ENCODE measurements at places on chromosomes 12 and 14. TPM values are rescaled to one million over a fixed set of nuclear protein-coding genes. Genes with fewer than 3 reads are reported as not detected.

GRCh38 chr12:57890191-57891115 lies 43.9 kb upstream of the CTDSP2 start:
- DNase-seq: no peak

DNA sequence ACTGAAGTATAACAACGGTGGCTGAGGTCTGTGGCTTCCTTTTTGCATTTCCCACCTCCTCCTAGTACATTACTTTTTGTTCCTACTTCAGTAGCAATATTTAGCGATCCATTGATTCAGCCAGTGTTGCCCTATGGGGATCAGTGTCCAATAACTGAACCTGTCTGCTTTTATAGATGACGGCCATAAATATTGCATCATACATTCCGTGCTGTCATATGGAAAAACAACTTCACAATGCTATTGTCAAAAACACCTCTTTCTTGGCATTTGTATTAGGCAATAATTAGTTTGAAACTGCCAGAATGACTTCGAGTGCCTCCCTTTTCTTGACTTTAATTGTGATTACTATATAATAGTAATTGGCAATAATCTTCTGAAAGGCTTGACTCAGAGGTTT lies 149.5 kb downstream of the PRIMA1 start:
- DNase-seq: no peak

ST8SIA1 gene
- total RNA-seq: 8.3 TPM

DNA sequence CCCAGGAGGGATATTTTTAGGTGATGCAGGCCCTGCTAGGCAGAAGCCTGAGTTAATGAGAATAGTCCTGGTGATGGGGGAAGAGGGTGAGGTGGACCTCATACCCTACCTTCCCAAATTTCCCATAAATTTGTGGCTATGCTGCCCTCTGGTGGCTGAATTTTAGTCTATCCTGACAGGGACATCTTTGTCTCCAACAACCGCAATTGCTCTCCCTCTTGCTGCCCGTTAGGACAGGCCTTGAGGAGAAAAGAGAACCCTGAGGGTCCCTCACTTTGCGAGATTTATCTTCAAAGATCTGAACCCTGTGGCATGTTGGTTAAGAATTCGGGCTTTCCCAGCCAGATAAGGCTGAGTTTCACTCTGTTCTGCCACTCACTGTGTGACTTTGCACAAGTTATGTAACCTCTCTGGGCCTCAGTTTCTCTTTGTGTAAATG lies 9.8 kb upstream of the ZNF385A start:
- DNase-seq: no peak

DNA sequence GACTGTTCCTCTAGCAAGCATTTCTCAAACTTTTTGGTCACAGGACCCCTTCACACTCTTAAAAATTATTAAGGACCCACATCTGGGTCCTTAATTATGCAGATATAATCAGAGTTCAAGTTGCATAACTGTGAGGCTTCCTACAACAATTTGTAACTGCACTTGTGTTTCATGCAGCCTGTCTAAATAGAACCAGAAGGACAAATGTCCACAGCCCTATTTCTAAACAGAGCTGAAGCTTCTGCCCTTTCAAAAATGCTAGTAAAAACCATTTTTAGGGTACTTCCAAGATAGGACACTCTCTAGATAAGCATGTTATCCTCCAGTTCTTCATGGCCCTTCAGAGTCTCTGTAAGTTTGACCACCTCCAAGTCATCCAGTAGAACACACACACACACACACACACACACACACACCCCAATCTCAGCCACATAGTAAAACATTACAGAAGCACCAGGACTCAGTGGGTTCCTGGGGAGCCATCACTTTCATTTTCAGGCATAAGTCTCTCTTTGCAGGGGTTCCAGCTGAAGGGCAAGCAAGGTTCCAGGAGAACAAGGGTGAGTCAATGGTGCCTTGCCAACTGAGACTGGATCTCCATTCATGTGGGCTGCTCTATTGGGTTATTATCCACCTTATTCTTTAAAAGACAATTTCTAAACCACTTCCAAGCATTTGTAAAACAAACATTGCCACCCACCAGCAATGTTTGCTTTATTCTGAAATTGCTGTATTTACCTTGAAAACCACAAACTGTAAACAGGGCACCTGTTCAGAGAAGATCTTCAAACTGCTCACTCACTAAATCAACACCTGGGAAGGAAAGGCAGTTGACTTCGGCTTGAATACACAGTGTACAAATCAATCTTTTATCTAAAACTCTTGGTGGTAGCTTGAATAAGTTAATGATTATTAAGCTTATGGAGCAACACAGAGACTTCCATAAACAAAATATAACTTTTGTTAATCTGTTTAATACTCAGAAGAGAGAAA lies 64.1 kb downstream of the ITPR2 start:
- no peak for DNase-seq

DNA sequence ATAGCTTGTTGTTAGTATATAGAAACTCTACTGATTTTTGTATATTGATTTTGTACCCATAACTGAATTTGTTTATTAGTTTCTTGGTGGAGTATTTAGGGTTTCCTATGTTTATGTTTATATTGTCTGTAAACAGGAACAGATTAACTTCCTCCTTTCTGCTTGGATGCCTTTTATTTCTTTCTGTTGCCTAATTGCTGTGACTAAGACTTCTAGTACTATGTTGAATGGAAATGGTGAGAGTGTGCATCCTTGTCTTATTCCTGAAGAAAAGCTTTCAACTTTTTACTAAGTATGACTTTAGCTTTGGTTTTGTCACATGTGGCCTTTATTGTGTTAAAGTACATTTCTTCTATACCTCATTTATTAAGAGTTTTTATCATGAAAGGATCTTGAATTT lies 20.9 kb downstream of the FBXW8 start:
- DNase-seq: no peak

DNA sequence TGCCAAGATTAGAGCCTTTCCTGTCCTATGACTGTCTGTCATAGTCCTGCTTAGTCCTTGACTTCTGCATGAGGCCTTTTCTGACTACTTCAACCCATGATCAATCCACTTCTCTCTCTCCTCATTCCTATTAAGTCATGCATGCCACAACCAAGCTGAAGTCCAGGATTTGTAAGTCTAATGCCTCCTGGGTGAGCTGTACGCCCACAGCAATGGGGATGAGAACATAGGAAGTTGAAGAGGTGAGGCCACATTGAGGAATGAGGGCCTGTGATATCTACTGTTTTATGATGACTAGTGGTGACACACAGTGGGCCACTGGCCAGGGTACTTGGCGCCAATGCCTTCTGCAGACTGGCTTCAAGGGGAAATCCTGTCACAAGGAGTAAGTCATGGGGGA lies 994.1 kb upstream of the TMEM132C start:
- DNase-seq: peak; percentile 79

DNA sequence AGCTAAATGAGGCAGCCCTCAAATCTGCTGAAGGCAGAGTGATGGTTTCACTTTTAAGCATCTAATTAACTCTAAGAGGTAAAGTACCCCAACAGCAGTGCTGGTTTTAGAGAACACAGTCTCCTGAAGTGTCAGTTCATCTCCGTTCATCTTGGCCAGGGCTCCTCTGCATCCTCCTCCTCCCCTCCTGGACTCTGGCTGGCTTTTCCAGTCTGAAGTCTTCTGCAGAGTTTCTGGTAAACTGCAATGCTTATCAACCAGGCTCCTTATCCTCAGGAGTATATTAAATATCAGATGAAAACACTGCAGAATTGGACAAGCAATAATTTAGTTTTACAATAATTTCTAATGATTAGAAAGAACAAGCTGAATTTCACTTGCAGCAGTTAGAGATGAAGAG lies 115.4 kb downstream of the GTF2A1 start:
- no peak for DNase-seq

COCH gene
- 3.4 TPM for total RNA-seq

DNA sequence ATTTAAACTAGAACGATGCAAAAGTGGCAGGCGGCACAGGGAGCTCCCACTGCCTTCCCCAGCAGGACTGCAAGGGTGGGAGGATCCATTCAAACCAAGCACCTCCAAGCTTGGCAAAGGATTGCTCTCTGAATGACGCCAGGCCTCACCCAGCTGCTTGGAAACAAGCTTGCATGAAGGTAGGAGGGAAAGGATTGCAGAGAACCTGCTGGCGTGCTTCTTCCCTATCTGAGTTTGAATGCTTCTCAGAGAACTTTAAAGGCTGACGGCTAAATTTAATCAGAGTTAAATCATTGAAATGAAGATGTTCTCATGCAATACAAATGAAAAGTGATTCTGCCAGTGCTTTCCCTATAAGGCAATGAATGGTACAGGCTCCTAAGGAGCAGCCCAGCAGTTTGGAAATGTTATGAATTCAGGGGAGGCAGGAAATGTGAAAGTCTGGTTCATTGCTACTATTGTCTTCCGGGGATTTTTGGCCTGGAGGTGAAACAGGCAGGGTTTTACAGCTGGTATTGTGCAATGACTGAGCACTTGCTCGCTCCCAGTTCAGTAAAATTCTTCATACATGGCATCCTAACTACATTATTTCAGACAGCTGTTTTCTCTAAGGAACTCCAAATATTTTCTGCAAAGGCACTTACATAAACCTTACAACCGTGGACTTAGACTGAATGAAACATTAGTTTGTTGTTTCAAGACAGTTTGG lies 31.9 kb upstream of the DUSP6 start:
- DNase-seq: no peak

PTCSC3 gene
- total RNA-seq: not detected

Measured in esophagus muscularis mucosa (tissue), 4 donors.